ENCODE measurements at places on chromosomes 3 and 15.

DNA sequence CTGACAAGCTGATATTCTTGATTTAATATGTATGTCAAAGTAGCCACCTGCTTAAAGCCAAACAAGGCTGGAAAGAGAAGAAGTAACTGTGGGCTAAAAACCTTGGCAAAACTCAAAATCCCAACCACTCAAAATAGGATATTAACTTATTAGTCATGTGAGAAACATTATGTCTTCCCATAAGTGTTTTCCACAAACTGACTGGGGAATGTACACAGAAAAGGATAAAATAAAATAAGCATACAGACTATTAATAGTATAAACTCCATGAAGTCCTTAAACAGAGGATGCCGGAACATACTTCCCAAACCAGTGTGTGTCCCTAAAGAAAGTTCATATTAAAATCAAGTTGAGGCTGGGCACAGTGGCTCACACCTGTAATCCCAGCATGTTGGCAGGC lies 263.7 kb upstream of the THBS1 start:
- ATAC-seq = no peak

GRCh38 chr15:69390575-69390974 lies 23.6 kb upstream of the KIF23 start:
- no peak for ATAC-seq

DNA sequence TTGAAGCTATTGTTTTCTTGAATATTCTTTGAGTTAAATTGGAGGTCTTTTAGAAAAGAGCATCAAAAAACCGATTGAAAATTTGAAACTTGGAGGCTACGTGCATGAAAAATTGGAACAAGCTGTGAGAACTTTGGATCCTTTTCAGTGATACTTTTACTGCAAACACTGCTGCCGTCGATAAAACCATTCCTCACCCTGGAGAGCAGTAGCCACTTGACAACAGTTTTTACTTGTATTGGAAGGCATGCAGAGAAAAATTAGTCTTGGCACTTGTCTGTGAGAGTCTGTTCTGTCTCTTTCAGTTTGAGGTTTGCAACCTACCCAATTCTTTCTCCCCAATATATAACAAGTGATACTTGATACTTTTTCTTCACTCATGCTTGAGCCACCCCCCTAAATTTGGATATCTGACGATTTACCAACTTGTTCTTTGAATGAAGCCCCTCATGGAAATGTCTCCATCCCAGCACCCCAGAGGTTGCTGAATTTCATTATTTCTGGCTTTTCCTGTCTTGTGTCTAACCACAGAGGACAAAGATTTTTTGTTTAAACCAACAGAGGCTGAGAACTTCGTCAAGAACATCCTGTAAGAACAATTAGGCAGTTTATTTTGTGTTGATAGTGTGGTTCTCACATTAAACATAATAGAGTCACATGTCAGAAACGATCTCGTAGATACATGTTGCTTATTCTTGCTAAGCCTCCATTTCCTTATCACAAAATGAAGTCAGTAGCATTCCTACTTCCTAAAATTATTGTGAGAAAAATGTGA lies 307.3 kb upstream of the PLSCR5 start:
- ATAC-seq = no peak

DNA sequence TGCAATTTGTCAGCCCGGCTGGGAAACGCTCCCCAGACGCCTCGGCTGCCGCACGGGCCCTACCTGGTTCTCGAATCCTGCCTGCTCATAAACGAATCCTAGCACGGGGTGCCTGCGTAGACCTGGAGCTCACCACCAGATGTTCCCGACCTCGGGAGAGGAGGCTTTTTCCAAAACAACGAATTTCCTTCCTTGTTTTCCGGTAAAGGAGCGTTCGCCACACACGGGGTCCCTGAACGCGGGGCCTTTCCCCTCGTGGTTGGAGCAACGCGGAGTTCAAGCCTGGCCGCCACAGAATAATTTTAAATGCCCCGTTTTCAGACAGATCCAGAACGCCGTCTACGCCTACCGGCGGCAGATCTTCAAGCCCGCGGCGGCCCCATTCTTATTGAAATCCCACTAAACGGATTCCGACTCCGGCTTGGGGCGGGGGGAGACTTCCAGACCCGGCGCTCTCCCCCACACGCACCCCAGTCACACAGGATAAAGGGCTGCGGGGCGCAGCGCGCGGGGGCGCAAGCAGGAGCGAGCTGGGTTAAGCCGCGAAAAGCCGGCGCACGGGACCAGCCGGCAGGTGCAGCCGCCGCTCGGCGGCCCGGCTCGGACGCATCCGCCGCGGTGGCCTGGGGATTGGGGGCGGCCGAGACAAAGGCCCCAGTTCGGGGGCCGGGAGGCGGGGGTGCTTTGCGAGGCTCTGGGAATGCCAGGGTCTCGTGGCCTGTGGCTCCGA lies 895 bp downstream of the GATA2 start:
- no peak for ATAC-seq

DNA sequence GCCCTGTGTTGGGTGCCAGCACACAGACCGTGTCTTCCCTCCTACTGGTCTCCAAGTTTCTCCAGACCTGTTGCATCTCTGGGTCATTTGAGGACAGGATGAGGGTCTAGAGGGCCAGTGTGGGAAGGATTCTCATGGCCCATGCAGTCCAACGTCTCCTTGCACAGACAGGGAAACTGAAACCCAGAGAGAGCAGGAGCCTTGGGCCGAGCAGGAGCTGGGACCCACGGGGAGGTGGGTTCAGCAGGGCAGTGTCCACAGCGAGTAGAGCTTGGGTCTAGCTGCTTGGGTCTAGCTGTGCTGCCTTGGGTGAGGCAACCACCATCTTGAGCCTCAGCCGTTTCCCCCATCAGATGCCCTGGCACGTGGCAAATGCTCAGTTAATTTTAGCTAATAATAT lies 32.3 kb downstream of the HDAC11 start:
- no peak for ATAC-seq

DNA sequence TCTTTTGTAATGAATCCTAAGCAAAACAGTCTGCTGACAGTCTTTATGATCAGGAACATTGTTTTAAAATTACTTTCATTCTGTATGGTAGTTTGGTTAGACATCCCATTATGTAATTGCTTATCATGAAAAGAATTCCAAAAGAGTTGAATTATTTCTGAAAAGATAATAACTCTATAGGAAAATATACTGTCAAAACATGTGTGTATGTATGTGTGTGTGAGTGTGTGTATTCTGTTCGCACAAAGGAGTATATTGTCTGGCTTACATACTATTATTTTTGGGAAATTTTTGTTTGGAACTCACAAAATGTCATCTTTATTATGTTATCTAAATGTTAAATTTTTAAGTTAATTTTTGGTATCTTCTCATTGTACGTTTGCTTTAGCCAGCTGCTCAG lies 1075.9 kb downstream of the ZPLD1 start:
- no peak for ATAC-seq

DNA sequence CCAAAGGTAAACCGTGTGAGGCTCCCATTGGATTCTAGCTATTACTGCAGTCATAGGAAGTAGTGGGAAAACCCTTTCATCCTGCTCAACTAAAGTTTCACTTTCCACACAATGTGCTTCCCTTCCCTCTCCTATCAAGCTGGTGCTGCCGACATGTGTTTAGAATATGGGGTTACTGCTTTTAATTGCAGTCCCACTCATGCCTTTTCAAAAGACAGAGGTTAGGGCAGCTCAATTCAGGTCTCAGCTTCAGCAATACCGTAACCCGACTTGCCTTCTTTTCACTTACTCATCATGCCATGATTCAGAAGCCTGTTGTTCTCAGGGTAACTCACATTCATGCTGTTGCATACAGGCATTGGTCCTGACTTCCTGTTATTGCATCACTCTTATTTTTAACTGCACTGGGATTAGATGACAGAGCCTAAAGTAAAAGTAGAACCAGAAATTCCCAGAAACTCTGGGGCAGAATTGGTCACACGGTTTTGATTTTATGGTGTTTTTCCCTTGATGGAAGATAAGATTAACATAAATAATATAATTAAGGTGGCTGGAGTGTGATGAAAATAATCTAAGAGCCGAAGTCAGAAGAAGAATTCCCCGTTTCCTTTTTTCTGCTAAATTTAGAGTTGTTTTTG lies 45.7 kb downstream of the C2CD4B start:
- peak; percentile 94 for ATAC-seq

DNA sequence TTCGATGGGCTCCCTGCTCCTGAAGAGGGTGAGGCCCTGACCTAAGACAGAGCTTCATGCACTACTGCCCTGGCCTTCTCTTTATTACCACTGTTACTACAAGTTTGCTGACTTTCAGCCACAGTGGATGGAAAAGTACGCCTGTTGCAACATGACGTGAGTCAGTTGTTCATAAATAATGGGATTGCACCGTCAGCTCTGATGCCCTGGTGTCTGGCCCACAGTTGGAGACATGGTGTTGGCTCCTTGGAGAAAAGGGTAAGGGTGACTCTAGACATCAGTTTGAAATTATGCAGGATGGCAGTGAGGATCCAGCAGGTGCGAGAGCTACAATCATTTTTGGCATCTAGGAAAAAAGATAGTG lies 5.5 kb downstream of the PAQR5 start:
- ATAC-seq = no peak

DNA sequence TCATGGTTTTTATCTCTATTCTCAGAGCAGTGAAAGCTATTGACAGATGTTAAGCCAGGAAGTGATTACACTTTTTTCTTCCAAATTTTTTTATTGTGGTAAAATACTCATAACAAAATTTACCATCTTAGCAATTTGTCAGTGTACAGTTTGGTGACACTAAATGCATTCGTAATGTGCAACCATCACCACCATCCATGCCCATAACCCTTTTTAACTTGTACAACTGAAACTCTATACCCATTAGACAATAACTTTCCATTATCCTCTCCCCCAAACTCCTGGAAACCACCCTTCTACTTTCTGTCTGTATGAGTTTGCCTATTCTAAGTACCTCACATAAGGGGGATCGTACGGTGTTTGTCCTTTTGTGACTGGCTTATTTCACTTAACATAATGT lies 15.1 kb upstream of the POMGNT2 start:
- no peak for ATAC-seq

DNA sequence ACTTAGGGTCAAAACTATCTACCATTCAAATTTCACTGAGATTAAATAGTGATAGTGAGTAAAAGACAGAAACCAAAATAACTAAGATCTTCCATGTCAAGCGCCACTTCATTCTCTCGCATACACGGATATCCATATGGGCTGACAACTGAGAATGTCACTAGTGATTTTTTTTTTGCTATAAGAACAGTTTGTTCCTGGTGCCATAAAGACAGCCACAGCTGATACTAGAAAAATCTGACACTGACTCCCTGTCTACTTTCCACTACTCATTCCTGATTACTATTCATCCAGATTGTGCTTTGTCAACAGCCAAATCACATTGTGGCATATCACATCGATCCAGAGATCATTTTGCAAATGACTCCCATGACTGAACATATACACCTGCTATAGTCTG lies 45.8 kb upstream of the CDAN1 start:
- no peak for ATAC-seq

GRCh38 chr15:95603802-95604201 lies 726.7 kb upstream of the NR2F2 start:
- ATAC-seq = no peak

DNA sequence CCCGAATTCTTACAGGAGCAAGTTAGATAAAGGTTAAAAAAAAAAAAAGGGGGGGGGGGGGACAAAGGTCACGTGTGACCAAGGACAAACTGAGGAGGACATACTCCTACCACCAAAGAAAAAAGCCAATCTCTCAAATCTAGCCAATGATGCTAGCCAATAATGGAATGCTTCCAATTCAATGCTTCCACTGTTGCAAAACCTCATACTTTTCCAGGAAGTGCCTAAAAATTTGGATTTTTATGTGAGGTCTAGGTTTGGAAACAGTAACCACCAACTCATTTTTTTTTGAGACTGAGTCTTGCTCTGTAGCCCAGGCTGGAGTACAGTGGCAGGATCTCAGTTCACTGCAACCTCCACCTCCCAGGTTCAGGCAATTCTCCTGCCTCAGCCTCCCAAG lies 11.4 kb downstream of the MSL2 start:
- no peak for ATAC-seq

DNA sequence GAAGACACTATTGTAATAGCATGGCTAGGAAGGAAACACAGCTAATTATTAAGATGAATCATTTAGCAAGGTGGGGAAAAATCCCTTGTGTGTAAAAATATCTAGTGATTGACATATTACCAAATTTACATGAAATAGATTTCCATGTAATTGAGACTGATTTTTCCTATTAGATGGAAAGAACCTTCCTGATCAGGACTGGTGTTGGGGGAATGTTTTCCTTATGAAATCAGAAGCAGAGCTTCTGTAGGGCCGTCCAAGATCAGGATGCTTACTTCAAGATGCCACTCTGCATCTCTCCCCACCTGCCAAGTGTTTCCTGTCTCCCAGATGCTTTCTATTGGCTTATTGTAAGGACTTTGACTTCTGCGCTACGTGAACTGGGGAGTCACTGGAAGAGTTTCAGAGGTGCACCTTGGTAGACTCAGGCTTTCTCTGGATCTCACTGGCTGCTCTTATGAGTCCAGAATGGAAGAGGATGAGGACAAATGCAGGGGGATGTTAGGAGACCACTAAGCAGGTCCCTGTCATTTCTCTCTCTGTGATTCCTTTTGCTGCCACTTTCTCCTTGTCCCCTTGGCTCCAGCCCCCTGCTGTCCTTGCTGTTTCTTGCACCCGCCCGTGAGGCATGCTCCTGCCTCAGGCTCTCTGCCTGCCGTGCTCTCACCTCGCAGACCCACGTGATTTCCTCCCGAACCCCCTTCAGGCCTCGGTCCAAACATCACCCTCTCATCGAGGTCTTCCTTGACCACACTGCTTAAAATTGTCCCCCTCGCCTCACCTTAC lies 30.1 kb downstream of the BTD start:
- no peak for ATAC-seq

DNA sequence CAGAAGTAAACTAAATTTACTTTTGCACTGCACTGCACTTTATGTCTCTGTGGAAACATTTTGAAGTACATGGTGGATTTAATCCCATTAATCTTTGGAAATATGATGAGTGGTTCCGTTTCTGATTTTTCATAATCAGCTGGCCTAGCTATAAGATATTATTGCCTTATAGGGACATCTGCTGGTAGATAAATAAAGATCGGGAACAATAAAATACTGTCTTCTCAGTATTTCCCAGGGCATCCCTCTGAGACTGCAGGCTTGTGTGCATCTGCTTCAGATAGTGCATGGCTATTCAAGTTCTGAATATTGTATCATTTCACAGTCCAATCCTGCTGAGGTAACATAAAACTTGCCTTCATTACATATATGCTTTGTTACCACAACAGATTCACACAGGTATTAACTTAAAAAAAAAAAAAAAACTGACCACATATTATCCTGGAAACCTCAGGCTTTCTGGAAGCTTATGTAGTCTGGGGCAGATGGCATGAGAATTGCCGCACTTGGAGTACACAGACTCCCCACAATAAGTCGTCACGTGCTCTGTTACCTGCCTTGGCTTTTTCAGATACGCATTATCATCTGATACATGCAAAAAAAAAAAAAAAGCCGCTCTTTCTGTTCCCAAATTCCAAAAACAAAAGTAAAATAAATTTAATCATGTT lies 330.8 kb upstream of the AGTR1 start:
- peak; percentile 90 for ATAC-seq

DNA sequence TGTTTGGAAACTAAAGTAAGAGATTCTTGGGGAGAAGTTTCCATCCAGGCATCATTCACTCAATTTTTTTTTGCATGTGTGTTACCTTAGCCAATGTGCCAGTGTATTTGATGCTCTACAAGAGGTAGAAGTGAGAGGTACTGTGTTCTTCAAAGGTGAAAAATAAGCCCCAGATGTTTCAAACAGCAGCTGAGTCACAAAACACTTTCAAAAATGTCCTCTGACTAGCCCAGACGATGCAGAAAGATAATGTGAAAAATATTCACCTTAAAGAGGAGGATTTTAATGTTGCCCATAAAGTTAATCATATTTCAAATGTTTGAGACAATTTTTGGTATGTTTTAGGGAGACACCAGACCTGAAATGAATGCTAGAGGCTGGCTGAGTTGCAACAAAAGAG lies 107.7 kb upstream of the RASGRP1 start:
- ATAC-seq = no peak

GRCh38 chr15:45719490-45719889 lies 84.7 kb downstream of the SQOR start:
- no peak for ATAC-seq
